T-helper 1 cell treated with Interleukin-12 subunit alpha and Interleukin-12 subunit beta and Interleukin-4 antibody, amounts not matched to agents 30 ng/mL and 1 ng/mL, for 36 hours (primary cell): ENCODE measurements at places on chromosomes 4 and X. TPM values are rescaled to one million over a fixed set of nuclear protein-coding genes. Genes with fewer than 3 reads are reported as not detected.

The RAP1GDS1 gene
- total RNA-seq = 48.5 and 53.0 TPM in 2 replicates

The PPP1R2C gene
- not detected in 2 replicates for total RNA-seq

The ADD1 gene
- 261 and 283 TPM in 2 replicates for total RNA-seq

The NKX3-2 gene
- not detected in 2 replicates for total RNA-seq

The CENPVL2 gene
- not detected in 2 replicates for total RNA-seq

The ADGRG4 gene
- total RNA-seq = not detected in 2 replicates

The C4orf51 gene
- not detected in 2 replicates for total RNA-seq

The HHIP gene
- not detected in 2 replicates for total RNA-seq

The GLOD5 gene
- total RNA-seq = not detected in 2 replicates

The SORBS2 gene
- not detected in 2 replicates for total RNA-seq

The FRMD7 gene
- total RNA-seq = not detected in 2 replicates

The ZNF630 gene
- 0.44 and 0.54 TPM in 2 replicates for total RNA-seq

The SOD3 gene
- total RNA-seq = not detected in 2 replicates

The DCAF12L1 gene
- not detected in 2 replicates for total RNA-seq

The RTL9 gene
- total RNA-seq = not detected in 2 replicates

The FAM156B gene
- total RNA-seq = 11.6 and 11.7 TPM in 2 replicates

The FIP1L1 gene
- total RNA-seq = 83.8 and 91.5 TPM in 2 replicates

The ERVMER34-1 gene
- not detected in 2 replicates for total RNA-seq

The SLC25A53 gene
- 7.1 and 7.5 TPM in 2 replicates for total RNA-seq

The CTAG2 gene
- total RNA-seq = not detected in 2 replicates

The CLTRN gene
- not detected in 2 replicates for total RNA-seq

The PLAC8 gene
- total RNA-seq = 200 TPM in 2 replicates

The GAK gene
- 178 and 191 TPM in 2 replicates for total RNA-seq

The CXCL9 gene
- total RNA-seq = 0.12 and 0.17 TPM in 2 replicates

The SLIT2 gene
- not detected in 2 replicates for total RNA-seq

The TMEM156 gene
- 43.3 and 43.8 TPM in 2 replicates for total RNA-seq

The PDE5A gene
- 0.15 and 0.49 TPM in 2 replicates for total RNA-seq

The MAML3 gene
- 0.73 and 0.83 TPM in 2 replicates for total RNA-seq

The SPANXA2 gene
- not detected in 2 replicates for total RNA-seq

The NSUN7 gene
- total RNA-seq = 0.66 and 0.83 TPM in 2 replicates

The MAGEB1 gene
- not detected in 2 replicates for total RNA-seq

The USP17L24 gene
- total RNA-seq = not detected in 2 replicates

The TCP11X1 gene
- total RNA-seq = not detected in 2 replicates

The CXCL13 gene
- not detected in 2 replicates for total RNA-seq

The ALB gene
- not detected in 2 replicates for total RNA-seq

The TEC gene
- total RNA-seq = 0.91 and 1.1 TPM in 2 replicates

The INTU gene
- not detected in 2 replicates for total RNA-seq

The FREM3 gene
- total RNA-seq = 0.05 TPM in 1 of 2 replicates, not detected in the other
